ENCODE measurements at places on chromosomes 5 and 9.

DNA sequence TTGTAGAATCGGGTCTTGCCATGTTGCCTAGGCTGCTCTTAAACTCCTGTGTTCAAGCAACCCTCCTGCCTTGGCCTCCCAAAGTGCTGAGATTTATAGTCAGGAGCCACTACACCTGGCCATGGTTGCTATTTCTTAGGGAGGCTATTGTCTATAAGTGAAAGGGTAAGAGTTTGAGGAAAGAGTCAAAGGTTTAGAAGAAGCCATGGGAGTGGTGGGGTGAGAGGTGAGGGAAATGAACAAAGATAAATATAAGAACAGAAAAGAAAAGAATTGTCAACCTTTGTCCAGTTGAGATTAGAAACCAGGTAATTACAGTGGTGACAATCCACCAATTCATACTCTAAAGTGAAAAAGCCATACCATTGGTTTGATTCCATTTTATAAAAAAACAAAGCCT is 32.6 kb upstream of the RANBP6 start:
- no peak for DNase-seq

- no peak for DNase-seq
Measured at GRCh38 chr9:37957664-37957953, 53.7 kb upstream of the SLC25A51 start.

DNA sequence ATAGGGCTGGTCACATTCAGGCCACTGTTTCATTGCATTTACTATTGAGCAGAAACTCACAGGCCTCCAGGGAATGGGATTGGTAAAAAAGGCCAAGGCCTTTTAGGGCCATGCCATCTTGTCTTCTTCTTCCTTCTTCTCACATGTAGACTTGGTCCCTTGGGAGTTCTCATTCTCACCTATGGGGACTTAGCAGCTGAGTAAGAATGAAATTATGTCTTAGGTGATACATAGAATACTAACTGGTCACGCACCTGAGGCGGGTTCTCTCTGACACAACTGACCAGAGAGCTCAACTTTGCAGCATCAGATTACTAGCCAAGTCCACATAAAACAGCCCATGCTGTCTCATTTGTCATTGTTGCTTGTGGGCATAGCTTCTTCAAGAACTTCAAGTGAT is 641.8 kb downstream of the EFNA5 start:
- DNase-seq = no peak

DNA sequence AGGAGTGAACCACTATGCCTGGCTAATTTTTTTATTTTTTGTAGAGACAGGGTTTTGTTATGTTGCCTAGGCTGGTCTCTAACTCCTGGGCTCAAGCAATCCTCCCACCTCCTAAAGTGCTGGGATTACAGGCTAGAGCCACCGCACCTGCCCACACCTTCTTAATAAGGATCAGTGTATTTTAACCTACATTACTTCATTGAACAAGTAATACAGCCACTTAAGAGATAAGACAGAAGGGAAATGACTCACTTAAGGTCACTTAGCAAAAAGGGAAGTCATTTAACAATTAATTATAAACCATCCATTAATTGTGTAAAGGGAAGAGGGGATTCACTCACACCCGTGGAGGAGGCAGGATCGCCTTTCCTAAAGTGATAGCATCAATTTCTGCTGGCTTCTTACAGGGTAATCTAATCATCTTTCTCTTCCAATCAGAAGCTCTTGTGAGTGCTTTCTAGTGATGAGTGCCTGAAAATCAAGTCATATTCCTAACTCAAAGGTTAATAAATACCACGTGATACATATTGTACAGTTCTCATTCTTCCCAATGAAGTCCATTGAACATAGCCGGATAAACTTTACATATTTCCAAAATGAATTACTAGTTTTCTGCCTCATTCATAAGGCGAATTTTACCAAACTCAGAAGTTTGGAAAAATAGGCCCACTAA is 3.5 kb downstream of the FBXW11 start:
- DNase-seq = no peak

DNA sequence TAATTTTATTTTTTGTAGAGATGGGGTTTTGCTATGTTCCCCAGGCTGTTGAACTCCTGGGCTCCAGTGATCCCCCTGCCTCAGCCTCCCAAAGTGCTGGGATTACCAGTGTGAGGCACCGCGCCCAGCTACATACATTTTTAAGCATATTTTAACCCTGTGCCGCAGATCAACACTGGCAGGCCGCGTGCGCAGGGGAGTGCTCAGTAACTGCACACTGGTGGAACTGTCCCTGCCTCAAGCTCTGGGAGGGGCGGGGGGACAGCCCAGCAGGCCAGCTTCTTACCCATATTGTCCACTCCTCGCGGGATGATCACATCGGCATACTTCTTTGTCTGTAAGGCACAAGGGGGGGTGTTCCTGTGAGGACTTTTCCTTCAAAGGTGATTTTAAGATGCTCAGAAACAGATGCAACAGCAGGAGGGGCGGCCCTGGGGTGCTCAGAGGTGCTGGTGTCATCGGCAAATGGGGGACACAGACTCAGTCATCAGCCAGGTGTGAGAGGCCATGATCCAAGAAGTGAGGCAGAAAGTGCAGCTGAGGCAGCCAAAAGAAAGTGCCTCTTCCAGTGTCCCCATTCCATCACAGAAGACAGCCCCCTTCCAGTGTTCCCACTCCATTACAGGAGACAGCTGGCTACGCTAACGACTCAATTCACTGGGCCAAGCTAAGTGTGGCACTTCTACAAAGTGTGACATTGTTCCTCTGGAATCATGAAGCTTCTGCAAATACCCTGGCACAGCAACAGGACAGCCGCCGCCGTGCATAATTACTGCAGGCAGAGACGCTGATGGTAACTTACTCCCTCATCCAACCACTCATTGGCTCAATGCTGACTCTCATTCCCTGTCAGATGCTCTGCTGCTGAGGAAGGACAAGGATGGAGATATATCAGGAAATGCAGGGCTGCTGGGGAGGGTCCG is 5.2 kb downstream of the UCK1 start:
- DNase-seq = no peak

DNA sequence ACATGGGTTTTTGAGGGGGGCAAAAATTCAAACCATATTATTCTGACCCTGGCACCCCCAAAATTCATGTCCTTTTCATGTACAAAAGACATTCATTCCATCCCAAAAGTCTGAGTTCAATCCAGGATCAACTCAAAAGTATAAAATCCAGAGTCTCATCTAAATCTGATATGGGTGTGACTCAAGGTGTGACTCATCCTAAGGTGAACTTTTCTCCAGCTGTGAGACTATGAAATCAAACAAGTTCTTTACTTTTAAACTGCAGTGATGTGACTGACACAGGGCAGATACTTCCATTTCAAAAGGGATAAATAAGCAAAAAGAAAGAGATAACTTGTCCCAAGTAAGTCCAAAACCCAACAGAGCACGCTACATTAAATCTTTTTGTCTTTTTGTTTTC is 20.6 kb upstream of the CYLC2 start:
- no peak for DNase-seq

GRCh38 chr9:115204904-115205453 is 87.0 kb upstream of the TNC start:
- no peak for DNase-seq

- DNase-seq = no peak
Measured at GRCh38 chr5:36199620-36200019, 42.1 kb downstream of the NADK2 start.

DNA sequence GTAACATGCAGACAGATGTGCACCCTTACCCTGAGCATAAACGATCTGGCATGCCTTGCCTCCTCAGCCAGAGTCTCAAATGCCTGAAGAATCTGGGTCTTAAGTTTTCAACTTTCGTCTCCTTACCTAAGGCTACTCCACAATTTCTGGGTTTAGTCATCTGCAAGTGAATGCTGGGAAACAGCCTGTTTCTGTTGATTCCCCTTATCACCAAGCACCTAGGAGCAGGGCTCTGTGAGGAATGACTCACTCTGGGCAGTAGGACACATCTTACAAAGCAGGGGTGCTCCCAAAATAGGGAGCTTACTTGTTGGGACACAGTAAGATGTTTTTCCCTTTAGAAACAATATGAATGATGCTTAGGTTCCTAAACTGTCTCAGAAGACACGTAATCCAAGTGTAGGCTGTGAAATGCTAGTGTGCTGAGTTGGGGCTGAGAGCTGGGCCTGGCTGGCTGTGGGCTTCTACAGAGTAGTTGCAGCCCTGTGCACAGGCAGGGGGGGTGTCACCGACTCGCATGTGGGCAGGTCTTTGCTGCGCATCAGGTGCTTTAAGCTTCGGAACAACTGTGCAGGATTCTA is 58.0 kb downstream of the DAP start:
- no peak for DNase-seq

- no peak for DNase-seq
Measured at GRCh38 chr9:124297551-124297901, 39.8 kb downstream of the NEK6 start.

DNA sequence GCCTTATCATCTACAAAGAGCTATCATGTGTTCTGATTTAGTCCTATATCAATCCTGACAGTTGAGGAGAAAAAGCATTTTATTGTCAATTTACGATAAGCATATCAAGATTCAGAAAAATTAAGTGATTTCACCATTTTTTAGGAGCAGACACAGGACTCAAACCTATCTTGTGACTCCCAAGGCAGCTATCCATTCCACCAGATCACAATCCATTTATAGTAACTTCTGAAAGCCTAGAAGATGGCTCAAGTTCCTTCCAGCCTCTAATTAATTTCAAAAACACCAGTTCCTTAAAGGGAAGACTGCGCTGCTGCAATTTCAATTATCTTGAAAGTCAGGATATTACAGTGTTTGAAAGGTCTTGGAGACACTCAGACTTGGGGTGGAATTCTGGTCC is 114.3 kb downstream of the EPB41L4A start:
- no peak for DNase-seq

DNA sequence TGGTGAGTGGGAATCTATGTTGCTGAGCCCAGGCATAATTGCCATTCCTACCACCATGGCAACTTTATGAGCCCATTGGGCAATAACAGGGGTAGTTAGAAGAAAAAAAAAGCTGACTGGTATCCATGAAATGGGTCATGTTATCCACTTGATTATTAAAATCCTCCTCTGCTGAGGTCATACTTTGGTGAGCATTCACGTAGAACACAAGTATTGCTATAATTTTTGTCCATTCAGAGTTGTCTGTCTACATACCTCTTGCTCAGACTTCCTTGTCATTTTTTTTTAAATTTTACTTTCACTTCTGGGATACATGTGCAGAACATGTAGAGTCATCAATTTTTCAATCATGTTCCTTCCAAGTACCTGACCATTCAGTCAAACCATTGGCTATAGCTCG is 780.8 kb upstream of the ARRDC3 start:
- DNase-seq = no peak

- no peak for DNase-seq
Measured at GRCh38 chr5:61100437-61100836, 61.8 kb downstream of the SMIM15 start.

GRCh38 chr5:72988769-72989168 is 32.9 kb downstream of the FCHO2 start:
- DNase-seq = no peak

Data from GM12878 (cell line).